ENCODE measurements at places on chromosomes 3 and 15.

DNA sequence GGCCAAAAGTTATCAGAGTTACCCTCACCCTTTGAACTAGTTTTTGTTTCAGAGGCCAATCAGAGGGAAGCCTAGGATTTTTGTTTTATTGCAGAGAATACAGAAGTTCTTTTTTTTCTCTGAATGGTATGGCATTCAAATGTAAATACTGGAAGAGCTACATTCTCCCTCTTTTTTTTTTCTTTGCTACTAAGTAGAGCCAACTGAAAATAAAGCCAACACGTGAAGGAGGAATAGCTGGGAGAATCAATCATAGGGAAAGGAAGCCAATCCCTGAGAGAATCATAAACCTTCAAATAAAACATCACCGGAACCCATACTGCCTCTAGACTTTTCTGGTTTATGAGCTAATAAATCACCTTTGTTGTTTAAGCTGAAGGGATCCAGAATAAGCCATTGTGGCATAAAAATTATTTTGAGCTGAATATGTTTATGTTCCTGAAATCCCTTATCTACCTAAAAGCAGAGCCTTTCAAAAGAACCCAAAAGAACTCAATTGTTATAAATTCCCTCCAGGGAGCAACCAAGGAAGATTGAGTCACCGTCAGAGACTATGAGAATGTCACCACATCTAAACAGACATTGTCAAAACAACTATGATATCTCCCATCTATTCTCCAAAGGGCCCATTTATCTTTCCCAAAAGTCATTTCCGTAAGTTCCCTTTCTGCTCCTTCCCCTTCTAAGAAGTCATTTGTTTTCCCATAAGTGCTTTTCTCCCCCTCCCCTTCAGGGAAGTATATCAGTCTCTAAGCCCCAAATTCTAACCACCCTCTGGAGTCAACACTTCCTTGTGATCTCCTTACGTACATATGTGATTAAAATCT lies 3.8 kb upstream of the ZNF280D start:
- no peak for DNase-seq

DNA sequence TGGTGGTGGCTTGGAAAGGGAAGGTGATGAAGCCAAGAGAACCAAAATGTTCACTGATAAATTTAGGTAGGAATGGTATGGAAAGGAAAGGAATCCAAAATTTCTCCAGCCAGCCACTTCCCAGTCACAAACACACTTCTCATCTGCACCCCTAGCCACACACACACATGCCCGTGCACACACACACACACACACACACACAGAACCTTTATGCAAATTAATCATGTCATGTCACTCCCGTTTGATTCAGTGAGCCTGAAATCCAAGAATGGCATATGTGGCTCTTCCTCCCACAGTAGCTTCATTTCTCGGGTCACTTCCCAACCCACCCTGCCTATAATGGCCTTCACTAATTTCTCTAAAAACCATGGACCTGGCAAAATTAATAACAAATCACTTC lies 3.1 kb upstream of the HLTF start:
- no peak for DNase-seq

- no peak for DNase-seq
These were observed 912.6 kb downstream of the NTRK3 start for GRCh38 chr15:87343966-87344365.

GRCh38 chr3:110296885-110297284 lies 774.7 kb upstream of the NECTIN3 start:
- DNase-seq = no peak

DNA sequence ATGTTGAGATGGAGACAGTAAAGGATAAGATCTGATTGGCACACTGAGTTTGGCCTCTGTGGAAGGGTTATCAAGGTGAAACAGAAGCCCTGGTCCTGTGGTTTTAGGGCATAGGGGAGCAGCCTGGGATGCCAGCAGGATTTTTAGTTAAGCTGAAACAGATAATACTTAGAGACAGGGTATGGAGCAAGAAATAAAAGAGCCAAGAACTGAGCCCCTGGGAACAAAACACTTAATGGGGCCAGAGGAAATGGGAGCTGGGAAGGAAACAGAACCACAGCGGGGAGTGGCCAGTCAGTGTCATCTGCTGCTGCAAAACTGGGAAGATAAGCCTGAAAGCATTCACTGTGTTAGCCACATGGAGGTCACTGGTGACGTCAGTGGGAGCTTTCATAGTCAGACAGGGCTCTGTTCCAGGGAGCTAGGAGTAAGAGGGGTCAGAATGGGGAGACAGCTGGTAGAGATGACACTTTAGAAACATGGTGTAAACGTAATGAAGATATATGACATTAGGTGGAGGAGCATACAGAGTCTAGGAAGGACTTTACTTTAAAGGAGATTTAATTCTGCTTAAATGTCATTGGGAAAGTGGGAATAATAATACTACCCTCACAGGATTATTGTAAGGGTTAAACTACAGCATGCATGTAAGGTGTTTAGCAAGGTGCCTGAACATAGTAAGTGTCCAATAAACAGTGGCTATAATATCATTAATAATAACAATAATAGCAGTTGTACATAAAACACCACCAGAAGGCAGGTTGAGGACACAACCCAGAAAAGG lies 172.7 kb upstream of the CTNNB1 start:
- peak; percentile 6 for DNase-seq

GRCh38 chr3:47347217-47347801 lies 33.5 kb upstream of the PTPN23 start:
- no peak for DNase-seq

- DNase-seq = no peak
These were observed 62.4 kb downstream of the ARIH1 start for GRCh38 chr15:72536506-72536905.

- no peak for DNase-seq
These were observed 21.7 kb downstream of the GPR176 start for GRCh38 chr15:39898317-39898716.

DNA sequence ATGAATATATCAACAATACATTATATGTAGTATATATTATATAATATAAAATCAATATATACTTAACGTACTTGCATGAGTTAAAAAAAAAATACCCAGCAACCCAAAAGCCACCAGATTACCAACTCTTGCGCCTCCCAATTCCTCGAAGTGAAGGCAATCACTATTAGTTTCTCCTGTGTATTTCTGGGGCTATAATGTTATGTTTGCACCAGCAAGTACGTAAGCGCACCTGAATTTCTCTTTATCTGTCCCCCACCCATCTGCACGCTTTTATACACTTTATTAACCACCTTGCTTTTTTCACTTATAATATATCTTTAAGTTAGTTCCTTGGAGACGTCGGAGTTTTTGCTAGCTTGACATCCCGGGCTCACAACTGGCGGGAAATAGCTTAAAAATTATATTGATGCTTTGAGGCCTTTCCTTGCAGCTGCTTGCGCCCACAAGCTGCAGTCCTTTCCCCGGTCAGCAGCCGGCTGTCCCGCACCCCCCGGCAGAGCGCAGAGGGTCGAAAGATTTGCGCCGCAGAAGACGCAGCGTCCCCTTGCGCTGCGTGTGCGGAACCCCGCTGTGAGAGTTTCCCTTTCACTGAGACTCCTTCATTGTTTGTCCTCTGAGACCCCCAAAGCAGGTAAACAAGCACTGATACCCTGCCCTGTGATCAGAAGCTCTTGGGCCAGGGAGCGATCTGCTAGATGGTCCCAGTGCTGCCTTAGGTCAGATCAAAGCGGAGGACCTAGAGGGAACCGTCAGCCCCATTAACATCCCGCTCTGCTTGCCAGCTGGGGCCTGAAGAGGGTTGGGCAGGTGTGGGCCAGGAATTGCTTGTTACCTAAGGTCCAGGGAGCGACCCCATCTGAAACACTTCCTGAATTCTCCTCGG lies 8.9 kb upstream of the EOMES start:
- DNase-seq = no peak

DNA sequence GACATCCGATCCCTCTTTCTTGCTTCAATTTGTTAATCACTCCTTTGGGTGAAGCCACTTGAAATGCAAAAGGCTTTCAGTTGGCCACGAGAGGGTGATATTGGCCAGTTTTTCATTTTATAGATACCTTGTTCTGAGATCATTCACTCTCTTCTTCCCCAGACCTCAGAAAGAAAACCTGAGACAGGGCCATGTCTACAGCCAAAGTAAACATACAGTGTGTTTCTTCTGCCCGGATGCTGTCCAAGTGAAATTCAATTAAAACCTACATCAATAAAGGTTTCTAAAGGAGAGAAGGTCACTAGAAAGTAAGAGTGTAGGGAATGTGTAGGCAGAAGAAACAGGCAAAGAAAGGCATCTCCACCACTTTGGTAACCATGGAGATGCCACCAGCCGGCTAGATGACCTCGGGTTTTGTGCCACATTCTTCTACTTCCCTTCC lies 39.5 kb upstream of the FMN1 start:
- DNase-seq = peak; percentile 37

DNA sequence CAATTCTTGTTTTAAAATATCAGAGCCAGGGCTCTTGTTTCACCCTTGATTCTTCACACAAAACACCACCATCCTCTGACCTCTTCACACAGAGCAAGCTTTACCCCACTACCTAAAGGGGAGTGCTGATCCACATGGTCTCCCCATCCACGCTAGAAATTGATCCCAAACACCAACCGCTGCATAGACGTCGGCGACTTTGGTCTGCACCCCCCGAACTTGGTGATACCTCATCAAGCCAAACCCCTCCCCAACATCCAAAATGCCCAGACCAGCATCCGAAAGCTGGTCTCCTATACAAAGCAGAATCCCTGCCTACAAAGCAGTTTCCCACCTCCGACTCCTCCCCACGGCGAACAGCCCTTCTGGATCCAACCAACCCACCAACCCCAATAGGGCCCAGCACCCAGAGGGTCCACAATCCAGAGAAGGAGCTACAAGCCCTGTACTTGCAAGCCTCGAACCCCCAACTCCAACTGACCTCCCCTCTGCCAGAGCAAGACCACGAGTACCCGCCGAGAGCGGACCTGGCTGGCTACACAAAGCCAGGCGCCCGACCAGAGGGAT lies 25.8 kb upstream of the MTHFS start:
- DNase-seq = no peak

DNA sequence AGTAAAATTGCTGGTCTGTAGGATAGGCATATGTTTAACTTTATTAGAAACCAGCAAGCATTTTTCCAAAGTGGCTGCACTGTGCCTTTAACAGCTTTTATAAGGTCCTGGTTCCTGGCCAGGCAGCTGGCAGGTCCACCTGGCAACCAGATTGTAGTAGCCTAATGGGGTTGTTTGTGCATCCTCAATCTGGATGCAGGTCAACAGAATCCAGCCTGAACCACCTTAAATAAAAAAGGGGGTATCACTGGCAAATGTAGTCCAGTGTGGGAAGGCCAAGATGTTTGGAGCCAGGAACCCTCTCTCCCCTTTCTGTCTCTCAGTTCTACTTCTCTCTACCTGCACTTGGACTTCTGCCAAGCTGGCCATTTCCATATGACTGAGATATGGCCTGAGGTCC lies 200.3 kb downstream of the ZNF621 start:
- DNase-seq = no peak

GRCh38 chr3:16907243-16907642 lies 22.5 kb downstream of the PLCL2 start:
- no peak for DNase-seq

GRCh38 chr3:24271228-24271627 lies 223.4 kb downstream of the THRB start:
- no peak for DNase-seq

- DNase-seq = no peak
These were observed 38.5 kb upstream of the C15orf39 start for GRCh38 chr15:75163150-75163564.

DNA sequence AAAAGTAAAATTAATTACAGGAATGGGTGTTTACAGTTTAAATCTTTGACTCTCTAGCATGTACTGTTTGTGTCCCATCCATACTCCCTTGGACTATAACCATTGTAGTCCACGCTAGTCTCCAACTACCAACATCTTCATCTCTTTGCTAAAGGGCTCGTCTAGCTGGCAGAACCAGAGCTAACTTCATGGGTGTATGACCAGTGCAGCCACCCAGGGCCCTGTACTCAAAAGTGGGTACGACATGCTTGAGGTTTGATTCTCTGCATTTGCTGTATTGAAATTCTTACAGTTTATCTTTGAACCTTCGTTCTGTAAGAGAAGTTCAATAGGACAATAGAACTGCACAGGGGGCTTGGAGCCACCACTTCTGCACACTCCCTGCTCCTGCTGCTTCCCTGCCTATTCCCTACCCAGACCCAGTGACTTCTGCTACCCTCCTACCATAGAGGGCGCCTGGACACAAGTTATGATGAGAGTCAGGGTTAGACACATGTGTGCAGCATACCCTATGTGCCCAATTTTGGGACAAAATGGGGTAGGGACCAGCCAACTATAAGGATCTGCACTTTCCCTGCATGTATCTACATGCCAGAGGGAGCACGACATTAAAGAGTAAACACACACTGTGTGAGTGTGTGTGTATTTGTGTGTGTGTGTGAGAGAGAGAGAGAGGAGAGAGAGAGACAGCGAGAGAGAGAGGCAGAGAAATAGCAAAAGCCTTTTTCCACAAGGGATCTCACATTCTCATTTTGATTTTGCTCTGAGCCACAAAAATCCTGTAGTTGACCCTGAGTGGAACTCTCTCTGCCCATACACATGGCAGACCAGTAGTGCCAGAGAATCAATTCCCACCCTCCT lies 59.0 kb upstream of the NECTIN3 start:
- DNase-seq = no peak

- no peak for DNase-seq
These were observed 68.8 kb downstream of the SCN5A start for GRCh38 chr3:38580450-38581382.

- DNase-seq = no peak
These were observed 177.7 kb downstream of the ISL2 start for GRCh38 chr15:76514282-76514681.

DNA sequence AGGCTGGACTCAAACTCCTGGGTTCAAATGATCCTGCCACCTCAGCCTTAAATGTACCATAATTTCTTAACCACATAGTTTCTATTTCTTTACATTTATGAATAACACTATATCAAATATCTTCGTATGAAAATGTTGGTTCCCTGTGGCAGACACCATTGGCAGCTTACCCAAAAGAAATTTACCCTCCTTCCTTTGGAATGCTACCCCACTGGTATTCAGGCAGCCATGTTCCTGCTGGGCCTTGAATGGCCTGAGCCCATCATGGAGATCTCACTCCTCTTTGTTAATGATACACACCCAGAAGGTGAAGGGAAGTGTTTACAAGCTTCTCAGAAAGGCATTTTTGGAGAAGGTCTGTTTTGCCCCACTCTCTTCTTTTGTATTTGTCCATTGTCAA lies 94.3 kb upstream of the RNF7 start:
- DNase-seq = no peak

DNA sequence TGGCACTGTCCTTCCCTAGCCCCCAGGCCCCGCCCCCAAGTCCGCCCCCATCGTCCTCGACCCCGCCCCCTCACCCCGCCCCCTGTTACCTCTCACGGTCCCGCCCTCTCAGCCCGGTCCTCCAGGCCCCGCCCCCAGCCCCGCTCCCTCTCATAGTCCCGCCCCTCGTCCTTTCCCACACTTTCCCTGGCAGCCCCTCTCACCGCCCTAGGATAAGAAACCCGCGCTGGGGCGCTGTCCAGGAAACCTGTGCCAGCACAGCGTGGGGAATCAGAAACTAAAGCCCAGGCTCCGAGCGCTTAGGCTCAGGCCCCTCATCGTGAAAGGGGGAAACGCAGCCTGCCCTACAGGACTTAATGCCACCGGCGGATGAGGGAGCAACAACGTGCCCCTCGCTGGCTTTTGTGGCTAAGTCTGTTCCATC lies 20.9 kb downstream of the TRPM1 start:
- DNase-seq = no peak

- peak; percentile 39 for DNase-seq
These were observed 63.6 kb upstream of the ARL8B start for GRCh38 chr3:5058471-5058951.

GRCh38 chr15:85010386-85011159 lies 28.9 kb downstream of the PDE8A start:
- DNase-seq = no peak

Data from HS-5 (cell line).